ENCODE measurements at places on chromosomes 5 and 9.

GRCh38 chr5:122436615-122437014 lies 124.6 kb downstream of the SNCAIP start:
- DNase-seq = no peak

DNA sequence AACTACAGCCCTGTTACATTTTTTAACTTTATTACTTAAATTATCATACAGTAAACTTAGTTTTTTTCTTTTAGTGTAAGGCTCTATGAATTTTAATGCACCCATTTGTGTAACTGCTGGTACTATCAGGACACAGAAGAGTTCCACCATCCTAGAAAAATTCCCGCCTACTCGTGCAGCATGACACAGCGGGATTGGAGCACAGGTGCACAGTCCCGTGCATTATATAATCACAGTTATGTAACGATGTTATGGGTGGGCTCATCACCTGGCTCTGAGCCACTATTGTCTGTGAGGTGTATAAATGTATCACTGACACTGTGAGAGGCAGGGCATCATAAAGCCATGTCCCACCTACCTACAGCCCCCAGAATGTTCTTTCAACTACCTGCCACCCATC lies 80.7 kb downstream of the DRD1 start:
- no peak for DNase-seq

- no peak for DNase-seq
Measured at GRCh38 chr9:108056805-108057386, 567.3 kb upstream of the KLF4 start.

DNA sequence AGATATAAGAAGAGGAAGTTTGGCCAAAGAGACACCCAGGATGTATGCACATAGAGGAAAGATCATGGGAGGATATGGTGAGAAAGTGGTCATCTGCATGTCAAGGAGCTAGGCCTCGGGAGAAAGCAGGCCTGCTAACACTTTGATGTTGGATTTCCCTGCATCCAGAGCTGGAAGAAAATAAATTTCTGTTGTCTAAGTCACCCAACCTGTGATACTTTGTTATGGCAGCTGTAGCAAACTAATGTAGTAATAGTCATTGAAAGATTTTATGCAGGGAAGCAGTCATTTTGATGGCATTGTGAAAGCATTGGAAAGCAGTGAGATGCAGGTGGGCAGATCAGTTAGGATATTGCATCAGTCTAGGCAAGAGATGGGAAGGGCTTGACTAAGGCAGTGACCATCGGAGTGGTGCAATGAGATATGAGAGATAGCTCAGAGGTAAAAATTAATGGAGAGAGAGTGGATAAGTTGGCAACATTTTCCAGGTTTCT lies 24.5 kb upstream of the FOCAD start:
- DNase-seq = no peak

DNA sequence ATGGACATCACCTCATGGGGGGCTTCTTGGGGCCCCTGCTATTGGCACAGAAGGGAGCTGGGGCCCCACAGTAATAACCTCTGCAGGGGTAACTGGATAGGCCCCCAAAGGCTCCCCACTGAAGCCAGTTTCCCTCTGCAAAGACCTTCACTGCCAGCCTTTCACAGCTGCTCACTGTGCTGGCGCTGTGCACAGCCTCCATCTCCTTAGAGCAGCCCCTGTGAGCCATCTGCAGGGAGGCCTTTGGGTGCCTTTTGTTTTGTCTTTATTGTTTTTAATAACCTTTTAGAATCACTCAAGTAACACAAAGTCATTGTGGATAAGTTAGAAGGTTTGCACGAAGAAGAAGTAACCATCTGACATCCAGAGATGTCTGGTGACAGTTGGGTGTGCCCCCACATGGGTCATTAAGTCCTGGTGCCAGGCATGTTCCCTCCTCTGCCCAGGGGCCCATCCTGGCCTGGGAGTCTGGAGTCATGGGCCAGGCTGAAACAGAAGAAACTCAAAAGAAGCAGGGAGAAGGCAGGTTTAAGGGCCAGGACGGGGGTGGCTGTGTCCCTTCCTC lies 42.7 kb downstream of the NCS1 start:
- DNase-seq = no peak

Measured in Peyer's patch (tissue), 4 donors.